ENCODE measurements at places on chromosomes 5 and 9.

GRCh38 chr5:112930082-112930344, 8.0 kb upstream of the REEP5 start:
- no peak for DNase-seq

GRCh38 chr5:149445739-149446369, 66.8 kb upstream of the IL17B start:
- no peak for DNase-seq

DNA sequence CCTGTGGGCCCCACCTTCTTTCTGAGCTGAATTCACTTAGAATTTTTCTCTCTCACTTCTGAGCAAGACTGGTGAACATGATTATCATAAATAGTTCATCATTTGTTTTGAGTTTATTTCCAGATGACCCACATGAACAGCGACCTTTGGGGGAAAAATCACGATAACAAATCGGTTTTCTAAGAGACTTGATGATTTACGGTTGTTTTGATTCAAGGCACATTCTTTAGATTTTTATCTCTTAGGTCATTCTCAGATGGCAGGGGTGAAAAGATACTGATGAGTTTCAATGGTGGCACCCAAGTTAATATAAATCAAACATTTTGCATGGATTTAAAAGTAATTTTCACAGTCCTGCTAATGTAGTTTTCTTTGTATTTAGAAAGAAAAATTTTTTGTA, 95.1 kb downstream of the DMXL1 start:
- no peak for DNase-seq

- no peak for DNase-seq
Observed at GRCh38 chr9:17624571-17624970, 45.7 kb downstream of the SH3GL2 start.

DNA sequence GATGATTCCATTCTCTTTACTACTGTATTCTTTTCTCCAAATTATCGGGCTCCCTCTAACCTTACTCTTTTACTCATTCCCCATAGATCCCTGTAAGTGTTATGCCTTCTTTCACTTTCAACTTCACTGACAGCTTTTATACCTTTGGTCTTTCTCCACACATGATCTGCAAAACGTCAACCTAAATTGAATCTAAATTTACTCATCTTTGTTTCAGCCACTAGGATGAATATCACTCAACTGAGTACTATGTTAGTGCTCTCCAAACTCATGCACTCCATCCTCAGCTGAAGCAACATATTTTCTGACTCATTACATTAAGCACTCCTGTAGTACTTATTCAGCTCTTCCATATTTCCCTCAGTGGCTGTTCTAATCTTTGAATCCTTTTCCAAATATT, 133.4 kb downstream of the ADAMTS19 start:
- DNase-seq: no peak
